Neural progenitor cell (in vitro differentiated cells): ENCODE measurements at places on chromosomes 6 and 20. TPM values are rescaled to one million over a fixed set of nuclear protein-coding genes. Genes with fewer than 3 reads are reported as not detected.

The DUSP15 gene
- 0.45 and 1.1 TPM in 2 replicates for total RNA-seq

The POLR1C gene
- 23.2 and 24.4 TPM in 2 replicates for total RNA-seq

The BLCAP gene
- total RNA-seq: 46.4 and 74.3 TPM in 2 replicates

The ZCCHC3 gene
- 24.2 and 43.4 TPM in 2 replicates for total RNA-seq

The SFT2D1 gene
- total RNA-seq: 38.1 and 48.9 TPM in 2 replicates

- DNase-seq: no peak
Observed at GRCh38 chr6:84081222-84081621, 47.6 kb downstream of the MRAP2 start.

DNA sequence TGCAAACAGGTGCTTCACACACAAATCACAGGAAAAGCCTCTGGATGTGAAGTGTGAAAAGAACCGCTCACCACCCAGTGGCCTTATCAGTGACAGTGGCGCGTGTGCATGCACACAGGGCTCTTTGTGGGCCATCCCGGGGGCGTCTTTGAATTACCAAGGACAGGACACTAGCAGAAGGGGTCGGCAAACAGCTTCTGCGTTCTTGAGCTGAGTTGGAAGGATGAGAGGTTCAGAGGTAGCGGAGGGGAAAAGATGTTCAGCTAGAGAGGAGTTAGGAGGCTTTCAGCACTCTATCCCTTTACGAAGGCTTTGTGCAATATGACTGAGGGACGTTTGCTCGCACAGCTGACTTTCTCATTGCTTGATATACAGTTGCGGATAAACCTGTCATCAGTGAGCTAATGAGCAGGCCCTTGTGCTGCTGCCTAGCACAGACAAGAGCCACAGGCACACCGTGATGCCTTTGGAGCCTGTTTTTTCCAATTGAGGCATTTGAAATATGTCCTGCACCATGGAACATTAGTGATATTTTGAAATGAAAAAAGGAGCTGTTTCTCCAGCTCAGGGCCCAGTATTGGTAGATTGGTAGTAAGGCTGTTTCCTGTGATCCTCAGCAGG, 83.1 kb downstream of the IYD start:
- DNase-seq: no peak

- peak; percentile 56 for DNase-seq
Observed at GRCh38 chr6:11585426-11586016, 48.0 kb downstream of the TMEM170B start.

- DNase-seq: no peak
Observed at GRCh38 chr6:134245706-134246105, 72.2 kb downstream of the SGK1 start.

GRCh38 chr6:86871681-86872080, 65.6 kb upstream of the HTR1E start:
- no peak for DNase-seq

GRCh38 chr6:157272866-157273755, 50.2 kb downstream of the TMEM242 start:
- peak; percentile 37 for DNase-seq
